ENCODE measurements at places on chromosomes 4 and X.

DNA sequence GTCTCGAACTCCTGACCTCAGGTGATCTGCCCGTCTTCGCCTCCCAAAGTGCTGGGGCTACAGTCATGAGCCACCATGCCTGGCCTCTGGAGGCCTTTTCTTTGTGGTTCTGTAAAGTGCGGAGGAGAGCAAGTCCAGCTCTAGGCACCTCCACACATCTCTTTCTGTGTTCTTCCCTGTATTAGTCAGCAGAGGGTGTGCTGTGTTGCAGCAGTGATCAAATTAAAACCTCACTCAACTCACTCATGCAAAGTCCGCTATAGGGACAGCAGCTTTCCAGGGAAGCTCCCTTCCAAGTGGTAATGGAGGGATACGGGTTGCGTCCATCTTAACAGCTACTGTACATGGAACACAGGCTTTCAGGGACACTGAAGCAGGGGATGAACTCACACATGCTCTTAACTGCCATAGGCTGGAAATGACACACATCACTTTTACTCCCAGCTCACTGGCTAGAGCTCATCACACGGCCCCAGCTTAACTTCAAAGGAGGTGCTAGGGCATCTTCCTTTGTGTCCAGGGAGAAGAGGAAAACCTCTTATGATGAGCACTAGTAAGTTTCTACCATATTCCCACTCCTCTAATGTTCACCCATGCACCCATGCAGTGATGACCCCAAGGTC lies 36.0 kb upstream of the CCNG2 start:
- DNase-seq, result no peak

- no peak for DNase-seq
Observed at GRCh38 chr4:151931563-151931962, 170.8 kb upstream of the GATB start.

- no peak for DNase-seq
Observed at GRCh38 chrX:140504371-140505324, at the start of gene SOX3. Gene SOX3, minus strand, starts transcription at chrX:140505069. Its CDS starts 9 bp downstream, at chrX:140505060.

DNA sequence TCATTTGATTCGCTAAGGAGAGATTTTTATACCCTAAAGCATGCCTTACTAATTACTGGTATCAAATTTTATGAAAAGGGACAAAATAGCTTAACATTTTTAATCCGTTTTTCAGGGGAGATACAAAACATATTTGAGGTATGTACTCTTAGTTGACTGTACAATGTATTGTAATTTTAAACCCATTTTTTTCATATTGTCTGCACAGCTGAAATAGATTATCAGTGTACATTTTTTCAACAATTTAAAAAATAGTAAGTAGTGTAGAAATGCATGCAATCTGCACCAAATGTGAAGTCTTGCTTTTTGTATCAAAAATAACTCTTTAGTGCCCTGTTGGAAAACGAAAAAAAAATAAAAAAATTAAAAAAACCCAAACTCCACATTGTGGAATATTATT lies 82.2 kb downstream of the TENM3 start:
- DNase-seq, result no peak

- no peak for DNase-seq
Observed at GRCh38 chrX:20315140-20315539, 48.4 kb upstream of the RPS6KA3 start.

All from stimulated activated CD8-positive, alpha-beta memory T cell treated with anti-CD3 and anti-CD28 coated beads, Interleukin-15, amount 100 ng/mL, for 4 hours (primary cell).